Stimulated activated CD4-positive, alpha-beta T cell treated with anti-CD3 and anti-CD28 coated beads, Interleukin-2, amount 100 ng/mL, for 4 hours (primary cell): ENCODE measurements at places on chromosomes 12 and 14.

GRCh38 chr14:51442513-51443175 is 202.6 kb downstream of the TMX1 start:
- DNase-seq, result no peak

- no peak for DNase-seq
Observed at GRCh38 chr14:65223636-65224035, 121.3 kb upstream of the MAX start.

DNA sequence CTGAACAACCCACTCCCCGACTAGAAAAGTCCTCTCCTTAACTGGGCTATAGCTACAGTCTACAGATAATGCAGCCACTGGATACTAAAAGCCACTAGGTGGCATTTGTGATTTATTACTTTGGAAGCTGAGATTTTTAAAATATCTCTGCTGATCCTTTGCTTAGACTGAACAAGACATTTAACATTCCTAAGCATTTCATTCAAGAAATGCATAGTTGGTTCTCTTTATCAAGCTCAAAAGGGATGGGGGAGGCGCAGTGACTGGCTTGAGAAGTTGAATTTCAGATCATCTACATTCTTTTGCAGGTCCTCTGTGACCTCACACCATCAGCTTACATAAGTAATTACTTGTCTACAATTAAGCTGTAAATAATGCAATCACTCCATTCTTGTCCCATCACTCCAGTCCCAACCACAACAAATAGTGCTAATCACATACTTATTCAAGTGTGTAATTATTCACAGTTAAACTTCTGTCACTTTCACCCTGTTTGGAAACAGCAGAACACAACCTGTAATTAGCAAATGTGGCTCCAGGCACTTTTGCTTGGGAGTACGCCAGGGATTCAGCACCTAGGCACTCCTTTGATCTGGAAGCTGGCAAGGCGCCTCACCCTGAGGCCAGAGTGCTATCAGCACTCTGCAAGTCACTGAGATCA is 203.6 kb downstream of the NOVA1 start:
- DNase-seq, result no peak

GRCh38 chr14:95649230-95649629 is 37.0 kb upstream of the TCL1B start:
- no peak for DNase-seq

GRCh38 chr12:47742253-47742825 is 16.3 kb downstream of the RAPGEF3 start:
- DNase-seq, result peak; percentile 54

DNA sequence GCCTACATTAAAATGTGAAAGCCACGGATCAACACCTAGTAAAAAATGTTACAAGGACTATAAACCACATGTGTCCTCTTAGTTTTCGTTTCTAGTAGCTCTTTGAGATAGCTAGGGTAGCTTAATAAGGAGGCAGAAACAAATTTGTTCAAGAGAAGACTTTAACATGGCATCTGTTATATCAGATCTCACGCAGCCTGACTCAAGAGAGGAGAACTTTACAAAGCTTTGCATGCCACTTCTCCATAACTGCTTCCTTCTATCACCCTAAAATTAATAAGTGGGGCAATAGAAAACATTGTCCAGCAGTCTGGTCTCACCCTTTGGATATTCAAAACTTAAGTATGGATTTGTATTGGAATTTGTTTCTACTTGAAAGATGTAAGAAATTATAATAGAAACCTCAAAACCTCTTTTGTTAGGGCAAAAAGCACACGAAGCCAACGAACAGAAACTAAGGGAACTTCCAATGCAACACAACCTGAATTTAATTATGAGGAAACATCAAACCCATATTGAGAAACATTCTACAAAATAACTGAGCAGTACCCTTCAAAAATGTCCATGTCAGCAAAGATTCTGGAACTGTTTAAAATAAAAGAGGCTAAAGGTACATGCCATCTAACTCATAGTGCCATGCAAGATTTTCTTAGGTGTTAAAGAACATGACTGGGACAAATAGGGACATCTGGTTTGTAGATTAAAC is 194.8 kb downstream of the LRIG3 start:
- no peak for DNase-seq

GRCh38 chr14:102362084-102362483 is 606 bp downstream of the CINP start:
- DNase-seq, result no peak

- DNase-seq, result no peak
Observed at GRCh38 chr12:125049093-125049458, 16.2 kb upstream of the AACS start.

GRCh38 chr12:51152953-51153352 is 20.0 kb downstream of the TFCP2 start:
- DNase-seq, result no peak

GRCh38 chr12:3792623-3793288 is 39.8 kb upstream of the CRACR2A start:
- no peak for DNase-seq
